ENCODE measurements at places on chromosomes 4 and X.

DNA sequence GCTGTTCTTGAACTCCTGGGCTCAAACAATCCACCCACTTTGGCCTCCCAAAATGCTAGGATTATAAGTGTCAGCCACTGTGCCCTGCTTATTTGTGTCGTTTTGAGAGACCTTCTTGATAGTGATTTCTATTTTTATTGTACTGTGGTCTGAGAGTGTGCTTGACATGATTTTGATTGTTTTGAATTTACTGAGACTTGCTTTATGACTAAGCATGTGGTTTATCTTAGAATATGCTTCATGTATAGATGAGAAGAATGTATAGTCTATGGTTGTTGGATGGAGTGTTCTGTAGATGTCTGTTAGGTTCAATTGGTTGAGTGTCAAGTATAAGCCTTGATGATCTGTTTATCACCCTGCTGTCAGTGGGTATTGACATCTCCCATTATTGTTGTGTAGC is 789.3 kb downstream of the IL1RAPL1 start:
- DNase-seq = no peak

GRCh38 chr4:155711556-155711955 is 44.9 kb downstream of the GUCY1A1 start:
- DNase-seq = no peak

GRCh38 chr4:113977526-113977855 is 2.0 kb downstream of the ARSJ start:
- no peak for DNase-seq

- no peak for DNase-seq
Measured at GRCh38 chr4:23260511-23260910, 567.8 kb downstream of the GBA3 start.

DNA sequence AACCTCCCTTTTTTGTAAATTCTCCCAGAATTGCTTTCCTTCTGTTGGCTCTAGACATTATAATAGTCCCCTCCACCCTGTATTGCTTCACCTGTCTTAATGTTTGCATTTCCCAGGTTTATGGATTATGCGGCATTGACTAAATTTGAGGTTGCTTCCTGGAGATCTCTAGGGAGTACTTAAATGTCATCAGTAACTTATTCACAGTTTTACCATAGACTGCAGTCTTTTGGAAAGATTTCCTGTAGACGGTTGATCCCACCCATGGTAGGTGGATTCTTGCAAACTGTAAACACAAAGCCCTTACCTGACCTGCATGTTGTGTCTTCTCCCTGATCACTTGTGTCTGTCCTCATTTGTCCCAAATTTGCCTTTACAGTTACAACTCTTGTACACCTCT is 6.2 kb upstream of the NOX1 start:
- no peak for DNase-seq

GRCh38 chrX:85024044-85024443 is 20.4 kb downstream of the APOOL start:
- no peak for DNase-seq

DNA sequence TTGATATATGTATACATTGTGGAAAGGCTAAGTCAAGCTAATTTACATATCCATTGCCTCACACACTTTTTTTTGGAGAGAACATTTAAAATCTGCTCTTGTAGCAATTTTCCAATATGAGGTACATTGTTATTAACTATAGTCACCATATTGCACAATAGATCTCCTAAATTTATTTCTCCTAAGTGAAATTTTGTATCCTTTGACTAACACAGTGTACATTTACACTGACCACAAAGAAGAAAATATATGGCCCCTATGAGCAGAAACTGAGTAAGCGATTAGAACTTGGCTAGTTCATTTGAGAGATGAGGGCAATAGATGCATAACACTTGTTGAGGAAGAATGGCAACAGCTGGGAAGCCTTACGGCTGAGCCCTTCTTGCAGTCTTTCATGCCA is 20.3 kb upstream of the GUCY1B1 start:
- no peak for DNase-seq

GRCh38 chr4:138736362-138736761 is 279.2 kb upstream of the NOCT start:
- DNase-seq = no peak

DNA sequence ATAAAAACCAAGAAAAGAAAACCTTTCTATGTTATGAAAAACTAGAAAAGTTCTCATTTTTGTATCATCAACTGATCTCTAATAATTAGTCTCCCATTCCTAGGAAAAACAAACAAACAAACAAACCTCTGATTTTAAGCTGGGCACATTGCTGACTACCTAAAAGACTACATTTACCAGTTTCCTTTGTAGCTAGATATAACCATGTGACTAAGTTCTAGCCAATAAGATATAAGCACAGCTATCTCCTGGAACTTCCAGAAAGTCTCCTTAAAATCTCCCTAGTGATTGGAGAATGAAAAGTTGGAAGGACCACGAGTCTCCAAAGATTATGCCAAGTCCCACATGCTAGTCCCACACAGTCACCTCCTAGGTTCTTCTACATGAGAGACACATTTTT is 108.9 kb downstream of the NR3C2 start:
- no peak for DNase-seq

Measured in CD8-positive, alpha-beta T cell (primary cell).